ENCODE measurements at places on chromosomes 3 and 15. TPM values are rescaled to one million over a fixed set of nuclear protein-coding genes. Genes with fewer than 3 reads are reported as not detected.

The GOLGA8M gene
- total RNA-seq, result not detected

The GABRR3 gene
- total RNA-seq, result not detected

The CHRFAM7A gene
- total RNA-seq, result 3.9 TPM

The EPB42 gene
- total RNA-seq, result 0.94 TPM

The PEX11A gene
- total RNA-seq, result 14.5 TPM

The TLE3 gene
- total RNA-seq, result 79.4 TPM
